Stimulated activated CD4-positive, alpha-beta T cell treated with anti-CD3 and anti-CD28 coated beads, Interleukin-15, amount 100 ng/mL, for 24 hours (primary cell): ENCODE measurements at places on chromosomes 1 and 21.

DNA sequence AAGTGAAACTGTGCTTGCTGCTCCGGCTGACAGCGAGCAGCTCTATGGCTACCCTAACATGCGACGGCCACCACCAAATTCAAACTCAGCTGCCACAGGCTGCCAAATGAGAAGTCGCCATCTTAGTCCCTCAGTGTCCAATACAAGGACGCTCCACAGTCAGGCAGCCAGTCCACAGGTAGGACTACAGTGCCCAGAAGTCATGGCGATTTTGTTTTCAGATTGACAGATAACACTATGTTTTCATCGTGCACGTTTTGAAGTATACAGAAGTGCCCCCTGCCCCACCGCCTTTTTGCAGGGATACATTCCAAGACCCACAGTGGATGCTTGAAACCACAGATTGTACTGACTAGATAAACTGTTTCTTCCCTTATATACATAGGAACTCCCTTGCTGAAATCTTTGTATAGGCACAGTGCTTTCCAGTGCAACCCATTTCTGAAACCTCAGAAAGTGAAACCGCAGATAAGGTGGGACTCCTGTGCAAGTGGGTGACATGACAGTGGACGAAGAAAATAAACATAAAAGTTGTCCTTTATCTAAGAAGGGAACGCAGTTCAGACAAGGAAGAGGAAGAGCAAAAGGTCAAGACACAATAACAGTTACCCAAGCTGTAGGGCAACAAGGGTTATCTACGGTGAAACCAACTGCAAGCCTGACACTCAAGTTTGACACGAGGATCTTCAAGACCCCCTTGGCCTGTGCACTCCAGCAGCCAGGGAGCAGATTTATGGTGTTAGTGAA, 52.2 kb downstream of the STX6 start:
- DNase-seq: no peak

GRCh38 chr1:180912801-180913565, at the start of gene KIAA1614:
KIAA1614 (plus strand) TSS chr1:180912897; CDS start chr1:180913244, 347 bp downstream.
- peak; percentile 17 for DNase-seq

GRCh38 chr1:172203135-172203823, 217.2 kb upstream of the C1orf105 start:
- DNase-seq: no peak

- no peak for DNase-seq
Observed at GRCh38 chr1:245330951-245331350, 176.2 kb downstream of the KIF26B start.

GRCh38 chr1:171141688-171142415, 43.2 kb upstream of the FMO2 start:
- DNase-seq: no peak

DNA sequence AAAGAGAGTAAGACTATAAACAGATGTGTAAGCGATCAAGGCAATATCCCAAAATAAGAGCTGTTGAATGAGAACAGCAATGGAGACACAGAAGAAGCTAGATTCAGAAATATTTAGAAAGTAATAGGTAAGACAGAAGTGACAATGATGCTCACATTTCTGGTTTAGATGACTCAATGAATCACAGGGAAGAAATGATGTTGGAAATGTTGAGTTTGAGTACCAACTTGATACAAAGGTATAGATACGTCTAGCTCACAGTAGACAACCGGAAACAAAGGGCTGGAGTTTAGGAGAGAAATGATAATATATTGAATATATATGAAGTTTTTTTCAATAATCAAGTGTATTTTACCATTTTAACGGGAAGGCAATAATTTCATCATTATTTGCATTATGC, 6.5 kb downstream of the GATAD2B start:
- DNase-seq: no peak

- peak; percentile 73 for DNase-seq
Observed at GRCh38 chr1:40948741-40949443, 30.6 kb upstream of the CTPS1 start.

DNA sequence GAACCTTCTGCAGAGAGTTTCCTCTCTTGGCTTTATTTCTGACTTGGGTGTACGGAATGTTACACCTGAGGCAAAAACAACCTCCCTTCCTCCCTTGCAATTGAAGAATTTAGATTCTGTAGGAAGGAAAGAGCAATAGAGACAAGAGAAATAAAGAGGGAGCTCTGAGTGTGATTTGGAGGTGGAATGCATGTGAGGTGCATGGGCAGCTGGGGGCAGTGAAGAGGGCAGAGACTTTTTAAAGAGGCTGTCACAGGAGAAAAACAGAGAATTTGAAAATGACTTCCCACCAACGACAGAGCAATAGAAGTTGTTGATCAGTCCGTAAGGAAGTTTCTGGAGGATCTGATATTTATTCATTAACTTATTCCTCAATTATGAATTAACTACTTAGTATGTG, 172.0 kb upstream of the B3GALT2 start:
- no peak for DNase-seq

- no peak for DNase-seq
Observed at GRCh38 chr1:112887599-112888283, 68.3 kb downstream of the SLC16A1 start.

GRCh38 chr1:91700771-91701471, 185.0 kb downstream of the TGFBR3 start:
- no peak for DNase-seq

- DNase-seq: no peak
Observed at GRCh38 chr1:182374101-182374834, 17.3 kb downstream of the GLUL start.

GRCh38 chr1:235423214-235423652, 56.0 kb downstream of the TBCE start:
- DNase-seq: peak; percentile 30

- DNase-seq: no peak
Observed at GRCh38 chr1:172154551-172154950, 265.9 kb upstream of the C1orf105 start.

GRCh38 chr1:7930645-7931445, 9.8 kb downstream of the TNFRSF9 start:
- peak; percentile 52 for DNase-seq

DNA sequence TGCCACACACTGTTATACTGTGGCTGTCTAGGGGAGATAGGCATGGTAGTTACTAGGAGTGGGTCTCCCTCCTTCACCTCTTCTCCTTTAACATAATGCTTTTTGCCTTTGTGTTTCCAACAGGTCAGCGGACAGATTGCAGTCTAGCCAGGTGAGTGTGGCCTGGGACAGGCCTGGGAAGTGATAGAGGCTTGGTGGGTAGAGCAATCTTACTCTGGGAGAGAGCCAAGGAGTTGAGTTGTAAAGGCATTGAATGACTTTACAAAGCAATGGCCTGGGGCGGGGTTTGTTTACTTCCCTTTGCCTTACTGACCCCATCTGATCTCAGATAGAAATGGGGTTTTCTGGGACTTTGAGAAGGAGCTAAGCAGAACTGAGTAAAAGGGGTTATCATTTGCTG, 51.0 kb upstream of the IKBKE start:
- no peak for DNase-seq

- DNase-seq: no peak
Observed at GRCh38 chr1:30668024-30668423, 55.4 kb downstream of the MATN1 start.

GRCh38 chr1:160206421-160207117, 1.4 kb downstream of the PEA15 start:
- DNase-seq: no peak

GRCh38 chr1:240114222-240114621, 22.5 kb downstream of the FMN2 start:
- DNase-seq: no peak

DNA sequence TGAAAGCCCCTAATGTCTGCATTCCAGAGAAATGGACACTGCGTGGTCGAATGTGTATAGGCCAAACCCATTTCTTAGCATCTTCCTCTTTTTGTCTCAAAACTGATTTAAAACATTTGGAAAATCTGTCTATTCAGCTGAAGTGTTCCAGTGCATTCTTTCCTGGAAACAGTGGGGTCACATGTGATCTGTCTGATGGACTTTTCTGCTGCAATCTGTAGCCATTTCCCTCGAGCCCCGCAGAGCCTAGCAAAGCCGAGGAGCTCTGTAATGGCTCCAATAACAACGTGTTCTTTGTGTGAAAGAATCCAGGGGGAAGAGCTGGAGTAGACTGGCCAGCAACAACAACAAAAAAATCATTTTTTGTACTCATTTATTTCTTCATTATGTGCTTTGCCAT, 329.3 kb downstream of the BARHL2 start:
- DNase-seq: no peak
